ENCODE measurements at places on chromosomes 7 and 10. TPM values are rescaled to one million over a fixed set of nuclear protein-coding genes. Genes with fewer than 3 reads are reported as not detected.

The CARD11 gene
- polyA plus RNA-seq, result 1.3 TPM

The TBRG4 gene
- 56.0 TPM for polyA plus RNA-seq

The NME8 gene
- polyA plus RNA-seq, result not detected

The SH2D4B gene
- 0.13 TPM for polyA plus RNA-seq

DNA sequence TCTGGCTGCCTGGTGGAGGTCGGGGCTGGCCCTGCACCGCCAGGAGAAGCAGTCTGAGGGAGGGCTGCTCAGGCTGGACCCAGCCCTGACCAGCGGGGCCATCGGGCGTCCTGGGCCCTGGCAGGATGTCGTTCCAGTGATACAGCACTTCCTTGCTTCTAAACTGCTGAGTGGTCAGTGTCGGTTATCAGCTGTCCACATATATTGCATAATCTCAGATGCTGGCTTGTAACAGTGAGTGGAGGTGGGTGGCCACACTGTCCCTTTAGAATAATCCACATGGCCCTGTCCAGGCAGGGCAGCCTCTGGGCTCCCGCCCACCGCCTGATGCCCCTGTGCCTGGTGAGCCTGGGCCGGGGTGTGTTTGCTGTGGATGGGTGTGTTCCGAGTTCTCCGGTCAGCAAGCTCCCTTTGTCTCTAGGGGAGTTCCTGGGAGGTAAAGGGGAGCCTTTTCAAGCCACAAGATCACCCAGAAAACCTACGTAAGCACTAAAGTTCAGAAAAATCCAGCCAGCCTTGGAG, 86.1 kb downstream of the LHPP start:
- no peak for DNase-seq

DNA sequence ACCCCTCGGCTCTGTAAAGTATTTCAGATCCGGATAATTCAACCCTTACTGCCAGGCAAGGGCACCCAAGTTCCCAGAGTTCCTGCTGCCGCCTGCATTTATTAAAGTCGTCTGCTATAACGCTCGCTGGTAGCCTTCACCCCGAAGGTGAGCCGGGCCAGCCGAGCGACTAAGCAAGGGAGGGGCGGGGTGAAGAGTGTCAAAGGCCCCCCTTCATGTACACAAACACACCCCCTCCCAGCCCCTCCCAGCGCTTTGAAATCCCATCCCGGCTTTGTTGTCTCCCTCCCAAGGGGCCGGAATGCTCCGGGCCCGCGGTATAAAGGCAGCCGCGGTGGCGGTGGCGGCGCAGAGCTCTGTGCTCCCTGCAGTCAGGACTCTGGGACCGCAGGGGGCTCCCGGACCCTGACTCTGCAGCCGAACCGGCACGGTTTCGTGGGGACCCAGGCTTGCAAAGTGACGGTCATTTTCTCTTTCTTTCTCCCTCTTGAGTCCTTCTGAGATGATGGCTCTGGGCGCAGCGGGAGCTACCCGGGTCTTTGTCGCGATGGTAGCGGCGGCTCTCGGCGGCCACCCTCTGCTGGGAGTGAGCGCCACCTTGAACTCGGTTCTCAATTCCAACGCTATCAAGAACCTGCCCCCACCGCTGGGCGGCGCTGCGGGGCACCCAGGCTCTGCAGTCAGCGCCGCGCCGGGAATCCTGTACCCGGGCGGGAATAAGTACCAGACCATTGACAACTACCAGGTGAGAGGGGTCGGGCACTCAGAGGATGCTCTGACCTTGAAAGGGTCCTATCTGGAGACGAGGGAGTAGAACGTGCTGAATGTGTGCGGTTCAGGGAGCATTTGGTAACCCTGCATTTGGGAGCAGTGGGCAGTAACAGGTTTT, at the start of gene DKK1:
Gene DKK1 (plus strand): TSS at position 349 of the 889 bp plus-strand sequence. CDS start 154 bp downstream, at position 503.
- peak; percentile 45 for DNase-seq

GRCh38 chr7:129136887-129137642, 7.4 kb upstream of the TSPAN33 start:
- no peak for DNase-seq

DNA sequence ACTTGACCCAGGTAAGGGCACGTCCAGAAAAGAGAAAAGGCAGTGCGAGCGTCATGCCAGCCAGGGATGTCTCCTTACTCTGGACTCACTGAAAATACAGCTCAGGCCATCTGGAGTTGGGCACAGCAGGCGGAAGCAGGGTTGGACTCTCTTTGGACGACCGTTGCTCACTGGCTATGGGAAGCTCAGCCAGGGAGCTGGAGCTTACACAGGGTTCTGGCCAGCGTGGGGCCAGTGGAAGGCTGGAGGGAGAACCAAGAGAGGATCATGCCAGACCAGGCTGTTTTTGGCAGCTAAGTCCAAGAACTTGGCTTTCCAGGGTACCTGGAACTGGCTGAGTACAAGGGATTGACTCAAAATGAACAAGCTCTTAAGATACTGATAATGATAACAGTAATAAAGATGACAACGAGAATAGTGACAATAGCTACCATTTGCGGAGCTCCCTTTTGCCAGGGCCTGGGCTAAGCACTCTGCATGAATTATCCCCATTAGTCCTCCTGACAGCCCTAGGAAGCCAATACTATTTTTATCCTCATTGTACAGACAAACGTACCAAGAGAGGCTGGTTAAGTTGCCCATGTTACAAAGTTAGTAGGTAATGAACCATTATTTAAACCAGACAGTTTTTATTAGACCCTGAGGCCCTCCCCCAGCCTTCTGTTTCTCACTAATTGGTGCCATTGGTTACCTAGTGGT, 177.6 kb downstream of the PTPN20 start:
- no peak for DNase-seq

- peak; percentile 15 for DNase-seq
Measured at GRCh38 chr7:122584676-122585251, 114.2 kb downstream of the RNF133 start.

All from left renal cortex interstitium (tissue), 4 donors.